ENCODE measurements at places on chromosomes 16 and 17.
A peak's percentile ranks its signal among the peaks of the same experiment; 100 is the strongest.

DNA sequence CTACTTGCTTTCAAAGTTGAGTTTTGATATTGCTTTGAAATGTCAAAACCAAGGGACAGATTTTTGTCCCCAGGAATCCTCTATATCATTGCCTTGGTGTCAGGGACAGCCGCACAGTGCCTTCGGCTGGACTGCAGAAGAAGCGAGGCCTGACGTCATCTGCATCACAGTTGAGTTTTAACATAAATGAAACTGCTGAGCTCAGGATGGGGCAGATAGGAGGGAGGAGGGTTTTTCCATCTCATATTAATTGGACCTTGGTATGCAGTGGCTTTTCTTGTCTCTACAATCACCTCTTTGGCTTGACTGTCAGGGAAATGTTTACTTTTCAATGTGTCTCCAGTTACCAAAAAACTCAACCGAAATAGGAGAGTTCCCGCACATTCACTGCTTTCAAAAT lies 111.3 kb downstream of the AATF start:
- DNase-seq, result no peak

DNA sequence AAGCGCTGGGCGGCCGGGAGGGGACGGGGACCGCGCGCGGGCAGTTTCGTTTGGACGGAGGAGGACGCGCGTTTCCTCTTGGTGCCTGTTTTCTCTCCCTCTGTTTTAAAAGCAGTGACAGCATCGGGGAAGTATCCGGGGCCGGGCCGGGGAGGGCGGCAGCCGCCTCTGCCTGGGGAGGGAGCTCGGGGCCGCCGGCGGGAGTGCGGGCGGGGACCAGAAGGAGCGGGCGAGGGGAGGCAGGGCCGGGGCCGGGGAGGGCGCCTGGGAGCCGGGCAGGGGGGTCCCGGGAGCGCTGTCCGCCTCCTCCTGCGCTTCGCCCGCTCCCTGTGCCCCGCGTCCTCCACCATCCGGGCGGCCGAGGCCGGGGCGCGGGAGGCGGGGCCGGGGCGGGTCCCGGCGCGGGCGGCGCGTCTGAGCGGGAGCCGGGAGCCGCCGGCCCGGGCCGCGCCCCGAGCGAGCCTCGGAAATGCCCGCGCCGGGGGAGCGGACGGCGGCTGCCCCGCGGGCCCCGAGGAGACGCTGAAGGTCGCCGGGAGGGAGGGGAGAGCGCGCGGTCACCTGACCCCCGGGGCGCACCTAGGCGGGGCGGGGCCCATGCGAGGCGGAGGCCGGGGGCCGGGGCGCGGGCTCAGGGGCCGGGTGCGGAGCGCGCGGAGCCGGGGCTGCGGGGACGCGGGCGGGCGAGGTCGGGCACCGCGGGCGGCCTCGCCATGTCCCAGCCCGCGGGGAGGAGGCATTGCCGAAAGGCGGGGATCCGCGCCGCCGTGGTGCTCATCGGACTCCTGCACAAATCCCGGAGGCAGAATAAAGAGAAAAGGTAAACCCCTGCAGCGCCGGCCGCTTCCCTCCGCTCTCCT lies 57.3 kb downstream of the RAP1GAP2 start:
- DNase-seq, result peak; percentile 21

- DNase-seq, result no peak
Measured at GRCh38 chr16:70796301-70796700, 4.7 kb downstream of the VAC14 start.

DNA sequence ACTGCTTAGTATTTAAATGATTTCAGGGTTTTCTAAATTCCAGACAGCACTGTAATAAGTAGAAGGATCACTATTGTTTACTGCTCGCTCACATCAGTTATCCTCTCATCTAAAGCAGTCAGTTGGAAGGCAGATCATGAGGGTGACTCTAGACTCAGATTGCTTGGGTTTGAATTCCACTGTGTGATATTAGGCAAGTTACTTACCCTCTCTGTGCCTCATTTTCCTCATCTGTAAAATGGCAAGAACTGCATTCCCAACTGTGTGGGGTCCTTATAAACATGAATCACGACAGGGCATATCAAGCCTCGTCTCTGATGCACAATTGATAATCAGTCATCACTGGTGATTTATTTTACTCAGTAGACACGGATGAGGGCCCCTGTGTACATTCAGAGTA lies 15.1 kb downstream of the CLUAP1 start:
- DNase-seq, result no peak

GRCh38 chr16:19613834-19614233 lies 58.3 kb downstream of the VPS35L start:
- DNase-seq, result peak; percentile 14

All from fibroblast of skin of right quadriceps (primary cell).